ENCODE measurements at places on chromosomes 1 and 21. TPM values are rescaled to one million over a fixed set of nuclear protein-coding genes. Genes with fewer than 3 reads are reported as not detected.

Gene NBL1
- 28.2 TPM for polyA plus RNA-seq

DNA sequence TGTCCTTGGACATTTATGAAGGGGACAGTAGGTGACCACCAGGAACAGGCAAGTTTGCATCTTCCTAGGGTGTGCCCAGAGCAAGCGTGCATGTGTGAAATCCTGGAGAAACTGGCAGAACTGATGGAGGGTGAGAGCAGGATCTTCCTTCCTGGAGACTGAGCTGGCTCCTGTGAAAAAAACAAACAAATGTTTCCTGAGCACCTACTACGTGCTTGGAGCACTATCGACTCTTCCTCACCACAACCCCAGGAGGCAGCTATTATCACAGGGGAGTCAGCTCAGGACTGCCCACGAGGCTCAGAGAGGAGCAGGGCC is 1.5 kb upstream of the EDN2 start:
- no peak overlapping the region for H3K4me3 ChIP-seq
- no peak for DNase-seq

DNA sequence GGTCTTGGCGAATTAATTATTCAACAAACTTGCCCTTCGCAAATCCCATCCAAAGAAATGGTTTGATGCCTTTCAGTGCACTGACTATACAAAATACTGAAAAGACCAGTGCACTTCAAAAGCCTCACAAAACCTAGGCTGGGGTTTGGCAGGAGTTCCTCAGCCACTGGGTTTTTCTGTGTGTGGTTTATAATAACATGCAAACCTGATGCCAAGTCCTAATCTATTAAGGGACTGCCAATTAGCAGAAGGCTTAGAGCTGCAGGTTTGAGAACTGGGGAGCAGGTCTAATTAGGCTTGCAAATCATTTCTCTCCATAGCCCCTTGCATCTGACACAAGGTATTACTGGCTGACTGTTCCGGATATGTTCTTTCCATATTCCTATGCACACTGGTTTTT is 27.7 kb downstream of the PLPP3 start:
- H3K27me3 ChIP-seq: no peaks in the 10 kb centered on the region
- H3K4me3 ChIP-seq: no peak overlapping the region
- no peak for DNase-seq
- peaks cover 45% of the 10 kb centered on the region for H3K4me1 ChIP-seq
- H3K27ac ChIP-seq: no peak overlapping the region
- no peaks in the 10 kb centered on the region for H3K36me3 ChIP-seq

DNA sequence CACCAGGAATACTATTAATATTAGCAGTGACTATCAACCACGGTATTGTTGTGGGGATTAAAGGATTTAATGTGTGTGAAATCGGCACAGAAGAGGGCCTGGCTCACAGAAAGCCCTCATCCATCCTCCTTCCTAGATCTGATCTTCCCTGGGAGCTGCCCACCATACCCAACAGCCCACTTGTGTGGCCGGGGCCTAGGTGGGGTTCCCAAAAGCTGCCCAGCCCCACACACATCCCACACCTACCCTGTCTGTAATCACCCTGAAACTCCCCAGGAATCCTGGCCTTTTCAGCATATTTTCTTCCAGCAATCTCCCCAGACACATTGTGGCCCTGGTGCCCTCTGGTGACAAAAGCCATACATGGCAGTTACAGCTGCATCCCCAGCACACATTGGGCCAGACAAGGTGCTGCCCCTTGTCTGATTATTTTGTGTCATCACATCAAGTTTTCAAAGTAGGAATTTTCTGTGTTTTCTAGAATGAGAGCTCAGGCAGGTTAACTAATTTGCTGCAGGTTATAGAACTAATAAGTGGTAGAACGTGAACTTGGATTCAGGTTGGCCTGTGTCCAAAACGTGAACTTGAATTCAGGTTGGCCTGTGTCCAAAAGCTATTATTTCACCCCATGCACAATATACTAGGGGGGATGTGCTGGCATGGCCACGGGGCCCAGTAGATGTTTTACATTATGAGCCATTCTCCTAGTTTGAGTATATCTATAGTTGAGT is 5.3 kb upstream of the SLC6A9 start:
- no peaks in the 10 kb centered on the region for H3K4me1 ChIP-seq
- H3K27ac ChIP-seq: no peak overlapping the region
- H3K36me3 ChIP-seq: no peaks in the 10 kb centered on the region
- no peaks in the 10 kb centered on the region for H3K27me3 ChIP-seq

GRCh38 chr1:117114877-117115276 is 6.7 kb downstream of the TRIM45 start:
- DNase-seq: no peak
- peaks cover 10% of the 10 kb centered on the region for H3K4me1 ChIP-seq
- H3K36me3 ChIP-seq: peaks cover 41% of the 10 kb centered on the region
- H3K4me3 ChIP-seq: no peak overlapping the region

GRCh38 chr1:232932486-232933425 is 17.7 kb upstream of the NTPCR start:
- no peaks in the 10 kb centered on the region for H3K4me1 ChIP-seq
- H3K27ac ChIP-seq: no peak overlapping the region
- no peaks in the 10 kb centered on the region for H3K36me3 ChIP-seq
- no peaks in the 10 kb centered on the region for H3K27me3 ChIP-seq

DNA sequence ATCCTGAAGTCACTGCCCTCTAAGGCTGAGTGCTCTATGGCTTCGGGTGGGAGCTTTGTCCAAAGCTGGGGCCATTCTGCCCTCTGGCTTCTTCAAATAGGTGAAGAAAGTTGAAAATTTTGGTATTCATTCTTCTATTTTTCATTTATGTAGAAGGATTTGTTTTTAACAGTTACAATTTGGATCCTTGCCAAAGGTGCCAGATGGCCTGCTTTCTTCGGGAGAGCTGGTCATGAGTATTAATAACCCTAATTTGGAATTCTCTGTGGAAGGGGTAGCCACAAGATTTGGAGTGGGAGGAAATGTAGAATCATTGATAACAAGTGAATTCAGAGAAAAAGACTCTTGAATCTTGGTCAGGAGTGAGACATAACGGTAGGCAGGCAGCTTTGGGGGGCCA is 370.4 kb upstream of the ST6GALNAC5 start:
- H3K27me3 ChIP-seq: no peaks in the 10 kb centered on the region
- no peaks in the 10 kb centered on the region for H3K36me3 ChIP-seq
- DNase-seq: no peak
- H3K4me1 ChIP-seq: no peaks in the 10 kb centered on the region
- H3K4me3 ChIP-seq: no peak overlapping the region

Gene EVI5
- polyA plus RNA-seq: 3.3 TPM

DNA sequence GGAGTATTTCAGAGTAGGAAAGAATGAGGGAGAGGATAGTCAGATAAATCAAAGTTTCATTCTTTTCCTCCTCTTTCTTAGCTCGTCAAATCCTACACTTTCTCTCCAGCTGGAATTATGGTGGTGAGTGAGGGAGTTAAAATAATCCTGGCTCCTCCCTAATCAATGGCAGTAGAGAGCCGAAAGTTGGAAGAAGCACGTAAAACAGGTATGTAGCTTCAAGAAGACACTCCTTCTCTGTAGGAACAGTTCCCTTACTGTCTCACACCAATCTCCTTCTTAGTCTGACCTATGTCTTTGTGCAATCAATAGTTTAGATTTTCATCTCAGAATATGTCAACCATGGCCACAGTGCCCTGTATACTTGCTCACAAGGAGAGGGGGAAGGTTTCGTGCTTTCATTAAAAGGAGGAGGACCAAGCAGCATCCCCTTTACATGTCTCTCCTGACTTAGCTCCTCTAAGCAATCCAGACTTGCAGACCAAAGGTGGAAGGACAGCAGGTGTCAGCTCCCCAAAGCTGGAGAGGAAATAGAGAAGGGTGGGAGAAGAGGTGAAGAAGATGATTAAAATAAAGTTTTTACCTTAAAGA is 878 bp downstream of the MINDY1 start:
- DNase-seq: no peak
- peaks cover 10% of the 10 kb centered on the region for H3K4me1 ChIP-seq
- H3K27ac ChIP-seq: peak overlapping the region; percentile 80
- H3K27me3 ChIP-seq: no peaks in the 10 kb centered on the region
- H3K36me3 ChIP-seq: peaks cover 14% of the 10 kb centered on the region
- peak overlapping the region; percentile 37 for H3K4me3 ChIP-seq

Gene HHIPL2
- polyA plus RNA-seq: 1.3 TPM

Gene GPR161
- polyA plus RNA-seq: 2.5 TPM

DNA sequence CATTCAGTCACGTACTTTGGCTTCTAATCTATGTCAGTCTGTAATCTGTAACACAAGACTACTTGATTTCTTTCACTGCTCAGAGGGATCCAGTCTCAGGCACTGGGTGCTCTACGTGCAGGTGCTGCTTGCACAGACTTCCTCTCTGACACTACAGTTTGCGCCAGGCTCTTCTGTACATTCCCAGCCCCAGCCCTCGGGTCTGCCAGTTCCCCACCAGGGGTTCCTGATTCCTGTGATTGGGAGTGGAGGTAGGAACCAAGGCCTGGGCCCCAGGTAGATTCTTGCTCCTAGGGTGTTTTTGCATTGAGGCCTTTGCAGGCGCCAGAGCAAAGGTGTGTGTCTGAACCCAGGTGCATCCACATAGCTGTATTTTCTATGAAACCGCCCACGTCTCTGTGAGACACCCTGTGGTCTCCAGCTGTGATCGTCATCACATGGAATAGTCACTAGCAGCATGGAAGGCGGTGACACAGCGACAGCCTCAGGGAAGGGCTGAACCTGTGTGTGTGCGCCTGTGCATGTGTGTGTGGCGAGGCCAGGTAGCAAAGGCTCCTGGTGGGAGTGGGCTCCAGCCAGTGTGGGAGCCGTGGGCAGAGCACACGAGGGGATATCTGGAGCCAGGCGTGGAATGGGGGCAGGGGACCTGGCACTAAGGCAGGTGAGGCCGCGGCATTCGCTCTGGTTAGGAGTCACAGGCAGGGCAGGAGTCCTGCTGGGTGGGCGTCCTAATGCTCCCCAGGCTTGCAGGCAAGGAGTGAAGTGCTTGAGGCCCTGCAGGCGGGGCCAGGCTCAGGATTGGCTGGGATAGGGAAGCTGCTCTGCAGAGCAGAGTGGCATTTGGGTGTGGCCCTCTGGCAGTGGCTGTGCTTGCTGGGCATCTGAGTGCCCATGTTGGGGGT is 5.2 kb downstream of the GJC2 start:
- no peaks in the 10 kb centered on the region for H3K4me1 ChIP-seq
- H3K27me3 ChIP-seq: no peaks in the 10 kb centered on the region
- DNase-seq: peak; percentile 32

Gene LCE1A
- polyA plus RNA-seq: not detected

Gene CNR2
- polyA plus RNA-seq: not detected

Gene AXDND1
- polyA plus RNA-seq: 0.45 TPM

DNA sequence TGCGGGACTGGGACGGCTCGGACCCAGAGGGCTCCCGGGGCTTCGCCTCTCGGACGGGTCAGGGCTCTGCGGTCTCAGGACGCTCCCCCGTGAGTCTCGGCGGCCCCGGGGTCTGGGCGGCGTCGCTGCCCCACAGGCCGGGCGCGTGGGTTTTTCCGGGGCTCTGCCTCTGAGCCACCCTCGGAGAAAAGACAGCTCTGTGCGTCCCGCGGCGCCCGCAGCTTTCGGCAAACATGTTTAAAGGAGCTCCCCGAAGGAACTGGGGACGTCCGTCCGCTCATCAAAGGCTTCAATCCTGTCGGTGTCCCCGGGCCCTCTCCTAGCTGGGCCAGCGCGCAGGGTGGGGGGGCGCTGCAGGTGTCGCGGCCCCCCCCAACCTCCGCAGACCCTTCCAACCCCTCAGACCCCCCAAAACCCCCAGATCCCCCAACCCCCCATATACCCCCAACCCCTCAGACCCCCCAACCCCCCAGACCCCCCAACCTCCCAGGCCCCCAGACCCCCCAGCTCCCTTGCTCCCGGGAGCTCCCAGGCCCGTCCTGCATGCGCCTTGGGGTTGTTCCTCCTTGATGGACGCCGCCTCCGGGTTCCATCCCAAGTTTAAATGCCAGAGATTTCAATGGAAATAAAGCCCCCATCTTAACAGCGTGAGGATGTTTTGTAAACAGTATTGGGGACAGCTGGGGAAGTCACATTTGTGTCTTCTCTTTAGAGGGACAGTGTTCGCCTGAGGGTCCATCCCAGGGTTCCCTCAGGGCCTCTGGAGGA is 996 bp upstream of the C1orf159 start:
- H3K36me3 ChIP-seq: no peaks in the 10 kb centered on the region
- H3K27me3 ChIP-seq: no peaks in the 10 kb centered on the region
- peak; percentile 86 for DNase-seq
- peak overlapping the region; percentile 87 for H3K4me3 ChIP-seq
- H3K27ac ChIP-seq: no peak overlapping the region

GRCh38 chr1:222656391-222657155 is 38.7 kb downstream of the MIA3 start:
- peaks cover 3% of the 10 kb centered on the region for H3K4me1 ChIP-seq
- peaks cover 70% of the 10 kb centered on the region for H3K36me3 ChIP-seq
- H3K4me3 ChIP-seq: no peak overlapping the region
- no peak overlapping the region for H3K27ac ChIP-seq

Gene CCDC190
- not detected for polyA plus RNA-seq

DNA sequence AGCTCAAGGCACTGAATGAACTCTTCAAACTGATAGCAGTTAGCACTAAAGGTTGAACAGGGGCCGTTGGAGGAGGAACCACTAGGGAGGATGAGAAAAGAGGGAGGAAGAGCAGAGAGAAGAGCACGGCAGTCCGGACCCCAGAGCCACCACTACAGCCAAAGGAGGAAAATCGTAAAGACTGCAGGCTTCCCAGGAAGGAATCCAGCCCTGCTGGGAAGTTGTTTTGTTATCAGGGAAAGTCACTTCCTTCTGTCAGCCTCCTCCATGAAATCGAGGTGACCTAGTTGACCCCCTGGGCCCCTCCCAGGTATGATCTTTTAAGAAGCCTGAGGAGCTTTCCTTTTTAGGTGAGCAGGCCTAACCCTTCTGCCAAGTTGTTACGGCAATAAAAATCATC is 88.2 kb downstream of the PBX1 start:
- H3K27me3 ChIP-seq: no peaks in the 10 kb centered on the region
- H3K4me3 ChIP-seq: no peak overlapping the region
- no peaks in the 10 kb centered on the region for H3K36me3 ChIP-seq

- H3K27me3 ChIP-seq: no peaks in the 10 kb centered on the region
- no peak for DNase-seq
- no peak overlapping the region for H3K4me3 ChIP-seq
These were observed 2.0 kb downstream of the OPRD1 start for GRCh38 chr1:28813931-28814465.

Gene ATP1B1
- polyA plus RNA-seq: 141 TPM

GRCh38 chr1:53583021-53583867 is 124.0 kb downstream of the DMRTB1 start:
- H3K4me1 ChIP-seq: no peaks in the 10 kb centered on the region
- H3K36me3 ChIP-seq: no peaks in the 10 kb centered on the region
- H3K27ac ChIP-seq: no peak overlapping the region
- no peak overlapping the region for H3K4me3 ChIP-seq

Gene HSPA6
- 1.6 TPM for polyA plus RNA-seq

- no peak overlapping the region for H3K4me3 ChIP-seq
- no peak for DNase-seq
- no peak overlapping the region for H3K27ac ChIP-seq
- H3K36me3 ChIP-seq: no peaks in the 10 kb centered on the region
- H3K4me1 ChIP-seq: no peaks in the 10 kb centered on the region
These were observed 9.8 kb downstream of the PHC2 start for GRCh38 chr1:33420870-33421775.

Measured in pancreas (tissue), 10 donors.